ENCODE measurements at places on chromosomes 3 and 15. TPM values are rescaled to one million over a fixed set of nuclear protein-coding genes. Genes with fewer than 3 reads are reported as not detected.

The NANOGP8 gene
- total RNA-seq = 1.3 TPM

The TTLL13 gene
- total RNA-seq = 0.54 TPM

The MELTF gene
- total RNA-seq = 8.7 TPM

The VILL gene
- total RNA-seq = 7.6 TPM
